ENCODE measurements at places on chromosomes 2 and 18.

GRCh38 chr2:60679036-60679780 is 76.9 kb upstream of the PAPOLG start:
- peak; percentile 79 for DNase-seq

DNA sequence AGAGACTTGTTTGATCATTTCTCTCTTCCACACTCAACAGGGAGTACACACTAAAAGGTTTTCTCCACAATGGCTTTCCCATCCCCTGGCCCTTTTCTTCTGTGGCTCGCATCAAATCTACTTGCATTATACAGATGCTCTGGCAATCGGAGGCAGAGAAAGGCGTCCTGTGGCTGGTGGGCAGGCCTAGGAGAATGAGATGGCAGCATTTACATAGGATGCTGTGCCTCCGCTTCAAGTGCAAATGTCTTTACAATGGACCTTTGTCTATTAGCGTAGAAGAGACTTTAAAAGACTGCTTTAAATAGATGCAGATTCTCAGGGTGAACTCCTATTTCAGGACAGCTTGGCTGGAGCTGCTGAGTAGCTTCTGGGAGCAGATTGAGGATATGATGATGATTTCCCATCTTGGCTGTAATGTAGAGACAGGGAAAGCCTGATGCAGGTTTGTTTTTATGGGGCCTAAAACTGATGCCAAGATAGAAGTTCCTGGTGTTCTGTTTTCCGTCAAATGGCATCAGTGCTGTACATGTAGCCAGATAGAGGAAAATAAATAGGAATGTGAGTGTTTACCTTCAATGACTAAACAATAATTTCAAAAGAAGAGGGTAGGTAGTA is 423.4 kb downstream of the RND3 start:
- no peak for DNase-seq

DNA sequence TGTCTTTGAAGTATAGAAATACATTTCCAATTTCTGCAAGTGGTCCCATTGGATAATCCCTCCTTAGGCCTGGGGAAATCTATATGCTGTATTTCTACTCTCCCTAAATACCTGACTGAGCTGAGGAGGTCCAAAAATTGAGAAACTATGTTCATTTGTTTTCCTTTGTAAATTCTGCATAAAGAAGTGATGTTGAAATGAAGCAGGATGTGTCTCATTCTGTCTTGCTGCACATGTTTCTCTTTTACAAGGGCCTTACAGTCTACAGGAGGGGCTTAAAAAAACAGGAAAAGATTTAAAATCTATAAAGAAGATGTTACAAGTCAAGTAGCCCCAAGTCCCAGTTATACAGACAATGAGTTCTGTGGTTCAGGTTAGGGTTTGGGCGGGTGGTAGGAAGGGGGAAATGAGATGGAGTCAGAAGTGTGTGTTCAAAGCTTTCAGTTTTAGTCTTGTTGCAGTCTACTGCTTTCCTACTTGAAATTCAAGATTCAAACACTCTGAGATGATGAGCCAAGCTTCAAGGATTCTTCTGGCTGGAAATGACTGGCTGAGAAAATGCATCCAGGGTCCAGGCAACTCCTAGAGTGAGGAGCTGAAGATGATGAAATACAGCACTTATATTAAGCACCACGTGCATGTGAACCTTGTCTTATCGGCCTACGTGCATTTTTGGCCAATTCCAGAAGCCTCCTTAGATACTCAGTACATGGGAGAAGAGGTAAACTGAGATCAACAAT is 146.3 kb upstream of the CELF4 start:
- DNase-seq: no peak

DNA sequence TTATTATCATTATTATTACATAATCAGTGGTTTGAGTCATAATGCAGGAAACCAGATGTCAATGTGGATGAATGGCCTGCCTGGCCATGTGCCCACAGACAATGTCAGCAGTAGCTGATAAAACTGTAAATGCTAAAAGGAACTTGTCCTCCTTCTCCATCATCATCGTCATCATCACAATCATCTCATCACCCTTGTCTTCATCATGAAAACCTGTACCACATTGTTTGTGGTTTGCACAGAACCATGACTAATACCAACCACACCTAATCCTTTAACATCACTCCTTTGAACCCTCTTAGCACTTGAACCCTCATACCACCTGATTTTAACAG is 96.0 kb downstream of the HNMT start:
- DNase-seq: no peak
